ENCODE measurements at places on chromosomes 7 and 10. TPM values are rescaled to one million over a fixed set of nuclear protein-coding genes. Genes with fewer than 3 reads are reported as not detected.

Gene RAB19
- not detected for total RNA-seq

Gene GPR15LG
- total RNA-seq = not detected

DNA sequence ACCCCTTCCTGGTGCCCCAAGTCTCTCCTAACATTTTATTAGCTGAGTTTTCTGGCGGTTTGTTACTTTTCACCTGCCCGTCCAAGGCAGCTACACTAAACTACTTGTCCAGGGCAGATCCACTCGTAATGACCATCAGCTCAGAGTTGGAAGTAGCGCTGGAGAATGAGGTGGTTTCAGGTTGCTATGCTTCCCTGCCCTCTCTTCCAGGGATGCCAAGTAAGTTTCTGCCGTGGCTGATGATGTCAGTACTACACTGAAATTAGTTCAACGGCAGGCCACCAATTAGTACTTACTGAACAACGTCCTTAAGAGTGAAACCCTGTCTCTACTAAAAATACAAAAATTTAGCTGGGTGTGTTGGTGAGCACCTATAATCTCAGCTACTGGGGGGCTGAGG lies 55.2 kb downstream of the DIP2C start:
- DNase-seq = no peak

GRCh38 chr10:98469001-98469931 lies 22.5 kb upstream of the HPS1 start:
- no peak for DNase-seq

Gene RBP3
- total RNA-seq = not detected

DNA sequence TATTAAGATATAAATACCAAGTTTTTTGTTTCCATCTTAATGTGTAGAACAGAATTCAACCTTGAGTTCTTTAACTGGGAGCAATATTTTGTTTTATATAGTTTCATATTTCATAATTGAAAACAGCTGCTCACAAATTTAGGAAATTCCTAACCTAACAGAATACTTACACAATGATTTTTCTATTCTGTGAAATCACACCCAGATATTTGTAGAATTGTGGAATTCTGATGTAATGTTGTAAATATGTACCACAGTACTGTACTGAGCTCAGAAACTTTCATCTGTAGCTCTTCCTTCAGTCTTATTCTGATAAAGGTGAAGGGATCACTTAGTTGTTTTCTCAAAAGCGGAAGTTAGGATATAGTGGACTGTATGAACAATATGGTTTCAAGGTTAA lies 143.4 kb upstream of the GLI3 start:
- no peak for DNase-seq

Gene MRLN
- not detected for total RNA-seq

Gene PIK3AP1
- 6.1 TPM for total RNA-seq

- DNase-seq = no peak
Observed at GRCh38 chr7:29306319-29306991, 111.9 kb downstream of the CHN2 start.

Measured in heart left ventricle (tissue), 16 donors.